ENCODE measurements at places on chromosomes 11 and 22.

GRCh38 chr11:35856756-35857155 is 87.1 kb upstream of the LDLRAD3 start:
- no peak for DNase-seq
- H3K27ac ChIP-seq: no peak overlapping the region
- no peaks in the 10 kb centered on the region for H3K36me3 ChIP-seq

DNA sequence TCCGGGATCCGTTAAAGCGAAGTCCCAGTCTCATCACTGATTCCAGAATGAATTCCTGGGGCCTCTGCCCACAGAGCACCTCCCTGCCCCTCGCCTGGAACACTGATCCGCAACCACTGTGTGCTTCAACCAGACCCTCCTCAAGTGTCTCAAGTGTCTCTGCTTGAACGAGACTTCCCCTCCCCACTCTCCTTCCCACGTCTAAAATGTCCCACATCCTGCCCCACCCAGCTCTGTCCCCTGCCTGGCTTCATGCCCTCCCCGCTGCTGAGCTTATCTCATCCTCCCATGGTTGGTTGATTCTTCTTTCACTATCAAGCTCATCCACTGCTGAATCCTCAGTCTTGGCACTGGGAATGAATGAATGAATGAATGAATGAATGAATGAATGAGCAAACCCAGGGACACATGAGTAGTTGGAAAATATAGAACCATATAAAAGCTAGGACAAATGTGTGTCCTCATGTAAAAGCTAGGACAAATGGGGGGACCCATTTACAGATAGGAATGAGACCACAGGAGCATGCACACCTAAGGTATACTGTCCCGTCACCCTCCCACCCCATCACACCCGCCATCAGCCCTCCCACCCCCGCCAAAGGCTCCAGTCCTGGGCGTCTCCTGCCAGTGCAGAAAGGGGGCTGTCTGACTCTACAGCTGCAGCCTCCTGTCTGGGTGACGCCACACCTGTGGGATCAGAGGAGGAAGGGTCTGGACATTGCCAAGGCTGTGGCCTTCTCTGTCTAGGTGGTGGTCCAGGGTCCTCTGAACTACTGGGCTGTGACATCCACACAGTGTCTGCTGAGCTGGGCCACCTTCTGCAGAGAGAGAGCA is 71.4 kb upstream of the LINC01488 start:
- peaks cover 3% of the 10 kb centered on the region for H3K27me3 ChIP-seq
- DNase-seq: no peak
- H3K4me1 ChIP-seq: no peaks in the 10 kb centered on the region
- H3K36me3 ChIP-seq: no peaks in the 10 kb centered on the region
- no peak overlapping the region for H3K4me3 ChIP-seq

- no peak overlapping the region for H3K4me3 ChIP-seq
- peak overlapping the region; percentile 7 for H3K27ac ChIP-seq
- H3K36me3 ChIP-seq: peaks cover 99% of the 10 kb centered on the region
- no peaks in the 10 kb centered on the region for H3K4me1 ChIP-seq
- DNase-seq: no peak
- H3K27me3 ChIP-seq: no peaks in the 10 kb centered on the region
These were observed 92.4 kb downstream of the PICALM start for GRCh38 chr11:85976525-85976924.

DNA sequence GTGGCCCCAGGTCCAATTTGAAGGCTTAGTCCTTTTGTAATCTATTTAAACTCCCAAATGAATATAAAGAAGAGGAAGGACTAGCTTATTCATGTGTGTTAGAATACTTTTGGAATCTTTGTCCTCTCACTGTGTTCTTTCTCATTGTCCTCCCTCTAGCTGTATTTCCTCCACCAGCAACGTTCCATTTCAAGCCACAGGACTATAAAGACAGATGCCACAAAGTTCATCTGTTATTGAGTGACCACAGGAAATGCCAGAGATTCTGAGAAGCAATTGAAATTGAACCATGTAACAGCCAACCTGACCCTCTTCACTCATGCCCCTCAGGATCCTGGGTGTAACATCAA is 336.6 kb upstream of the API5 start:
- no peak for DNase-seq
- no peaks in the 10 kb centered on the region for H3K27me3 ChIP-seq
- no peak overlapping the region for H3K27ac ChIP-seq
- no peak overlapping the region for H3K4me3 ChIP-seq
- no peaks in the 10 kb centered on the region for H3K36me3 ChIP-seq

DNA sequence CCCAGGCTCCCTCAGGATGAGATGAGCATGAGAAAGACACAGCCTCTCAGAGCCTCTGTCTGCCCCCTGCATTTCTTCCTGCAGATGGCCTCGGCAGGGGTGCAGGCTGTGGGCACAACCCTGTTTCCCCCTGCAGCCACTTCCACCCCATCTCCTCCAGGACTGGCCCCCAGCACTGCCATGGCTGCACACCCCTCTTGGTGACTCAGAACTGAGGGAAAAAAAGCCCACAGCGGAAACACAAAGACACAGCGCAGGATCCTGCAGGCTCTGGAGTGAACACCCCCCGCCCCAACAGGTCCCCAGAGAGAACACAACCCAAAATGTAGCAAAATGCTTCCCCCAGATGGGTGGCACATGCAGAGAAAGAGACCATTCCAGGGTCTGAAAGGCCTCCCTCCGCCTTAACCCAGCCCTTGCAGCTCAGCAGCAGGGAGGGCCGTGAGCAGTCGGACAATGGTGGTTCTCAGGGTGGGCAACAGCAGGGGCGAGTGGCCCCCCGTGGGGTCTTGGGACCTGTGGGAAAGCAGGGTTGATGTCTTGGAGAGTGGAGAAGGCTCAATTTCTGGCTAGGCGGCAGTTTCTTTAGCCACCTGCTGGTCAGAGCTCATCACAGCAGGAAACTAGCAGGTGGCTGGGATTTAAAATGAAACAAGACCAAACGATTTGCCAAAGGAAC is 8.0 kb downstream of the TUBGCP6 start:
- H3K27me3 ChIP-seq: no peaks in the 10 kb centered on the region
- no peak overlapping the region for H3K27ac ChIP-seq
- H3K36me3 ChIP-seq: no peaks in the 10 kb centered on the region

All from psoas muscle (tissue), 8 donors.